ENCODE measurements at places on chromosomes 11 and 22. TPM values are rescaled to one million over a fixed set of nuclear protein-coding genes. Genes with fewer than 3 reads are reported as not detected.

DNA sequence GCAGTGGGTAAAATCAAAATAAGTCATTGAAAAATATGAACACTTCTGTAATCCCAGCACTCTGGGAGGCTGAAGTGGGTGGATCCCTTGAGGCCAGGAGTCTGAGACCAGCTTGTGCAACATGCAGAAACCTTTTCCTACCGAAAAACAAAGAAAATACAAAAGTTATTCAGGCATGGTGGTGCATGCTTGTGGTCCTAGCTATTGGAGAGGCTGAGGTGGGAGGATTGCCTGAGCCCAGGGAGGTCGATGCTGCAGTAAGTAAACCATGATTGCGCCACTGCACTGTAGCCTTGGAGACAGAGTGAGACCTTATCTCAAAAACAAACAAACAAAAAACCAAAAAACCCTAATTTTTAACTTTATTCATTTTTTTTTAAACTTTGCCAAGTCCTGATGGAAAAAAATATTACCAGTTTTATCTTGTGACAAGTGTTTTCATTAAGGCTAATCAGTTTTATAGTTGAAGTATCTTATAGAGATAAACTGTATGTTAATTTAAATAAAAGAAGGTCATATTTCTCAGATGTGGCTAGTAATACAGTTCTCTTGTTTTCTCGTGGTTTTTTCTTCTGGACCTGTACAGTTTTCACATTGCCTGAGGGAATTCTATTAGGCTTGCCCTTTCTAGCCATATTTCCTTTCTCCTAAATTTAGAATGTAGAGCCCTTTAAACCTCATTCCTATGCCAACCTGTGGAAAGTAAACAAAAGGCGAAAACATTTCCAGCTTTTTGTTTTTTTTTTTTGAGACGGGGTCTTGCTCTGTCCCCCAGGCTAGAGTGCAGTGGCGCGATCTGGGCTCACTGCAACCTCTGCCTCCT, 9.4 kb downstream of the HIPK3 start:
- H3K4me1 ChIP-seq: peaks cover 100% of the 10 kb centered on the region
- no peaks in the 10 kb centered on the region for H3K27me3 ChIP-seq
- DNase-seq: peak; percentile 45
- H3K36me3 ChIP-seq: peaks cover 3% of the 10 kb centered on the region
- peak overlapping the region; percentile 59 for H3K27ac ChIP-seq

- peak; percentile 79 for DNase-seq
- no peaks in the 10 kb centered on the region for H3K36me3 ChIP-seq
- H3K4me1 ChIP-seq: peaks cover 31% of the 10 kb centered on the region
- H3K27me3 ChIP-seq: no peaks in the 10 kb centered on the region
- H3K27ac ChIP-seq: peak overlapping the region; percentile 89
Observed at GRCh38 chr22:43152357-43153071, 1.2 kb downstream of the TSPO start.

- DNase-seq: no peak
- H3K4me1 ChIP-seq: no peaks in the 10 kb centered on the region
- no peak overlapping the region for H3K4me3 ChIP-seq
- peaks cover 51% of the 10 kb centered on the region for H3K27me3 ChIP-seq
- H3K36me3 ChIP-seq: no peaks in the 10 kb centered on the region
Observed at GRCh38 chr22:23415490-23415851, 164.6 kb downstream of the IGLL1 start.

VPREB1 gene
- not detected for total RNA-seq

MPPED2 gene
- total RNA-seq: 10.8 TPM
